ENCODE measurements at places on chromosomes 5 and 9. TPM values are rescaled to one million over a fixed set of nuclear protein-coding genes. Genes with fewer than 3 reads are reported as not detected.
A peak's percentile ranks its signal among the peaks of the same experiment; 100 is the strongest.

OCLN gene
- 0.26 TPM for total RNA-seq

GRCh38 chr9:107734256-107735013 lies 244.9 kb upstream of the KLF4 start:
- H3K36me3 ChIP-seq = no peaks in the 10 kb centered on the region
- no peak overlapping the region for H3K27ac ChIP-seq
- no peak for DNase-seq
- H3K4me1 ChIP-seq = no peaks in the 10 kb centered on the region
- no peaks in the 10 kb centered on the region for H3K27me3 ChIP-seq
- no peak overlapping the region for H3K4me3 ChIP-seq

- no peak overlapping the region for H3K4me3 ChIP-seq
- H3K27me3 ChIP-seq = no peaks in the 10 kb centered on the region
- no peaks in the 10 kb centered on the region for H3K36me3 ChIP-seq
- H3K4me1 ChIP-seq = no peaks in the 10 kb centered on the region
- DNase-seq = no peak
Observed at GRCh38 chr5:40046792-40047191, 622.0 kb upstream of the DAB2 start.

GRCh38 chr9:127147251-127147650 lies 24.8 kb upstream of the ANGPTL2 start:
- H3K36me3 ChIP-seq = no peaks in the 10 kb centered on the region
- H3K27me3 ChIP-seq = peaks cover 3% of the 10 kb centered on the region
- no peak overlapping the region for H3K4me3 ChIP-seq
- no peak for DNase-seq
- no peaks in the 10 kb centered on the region for H3K4me1 ChIP-seq
- no peak overlapping the region for H3K27ac ChIP-seq

DNA sequence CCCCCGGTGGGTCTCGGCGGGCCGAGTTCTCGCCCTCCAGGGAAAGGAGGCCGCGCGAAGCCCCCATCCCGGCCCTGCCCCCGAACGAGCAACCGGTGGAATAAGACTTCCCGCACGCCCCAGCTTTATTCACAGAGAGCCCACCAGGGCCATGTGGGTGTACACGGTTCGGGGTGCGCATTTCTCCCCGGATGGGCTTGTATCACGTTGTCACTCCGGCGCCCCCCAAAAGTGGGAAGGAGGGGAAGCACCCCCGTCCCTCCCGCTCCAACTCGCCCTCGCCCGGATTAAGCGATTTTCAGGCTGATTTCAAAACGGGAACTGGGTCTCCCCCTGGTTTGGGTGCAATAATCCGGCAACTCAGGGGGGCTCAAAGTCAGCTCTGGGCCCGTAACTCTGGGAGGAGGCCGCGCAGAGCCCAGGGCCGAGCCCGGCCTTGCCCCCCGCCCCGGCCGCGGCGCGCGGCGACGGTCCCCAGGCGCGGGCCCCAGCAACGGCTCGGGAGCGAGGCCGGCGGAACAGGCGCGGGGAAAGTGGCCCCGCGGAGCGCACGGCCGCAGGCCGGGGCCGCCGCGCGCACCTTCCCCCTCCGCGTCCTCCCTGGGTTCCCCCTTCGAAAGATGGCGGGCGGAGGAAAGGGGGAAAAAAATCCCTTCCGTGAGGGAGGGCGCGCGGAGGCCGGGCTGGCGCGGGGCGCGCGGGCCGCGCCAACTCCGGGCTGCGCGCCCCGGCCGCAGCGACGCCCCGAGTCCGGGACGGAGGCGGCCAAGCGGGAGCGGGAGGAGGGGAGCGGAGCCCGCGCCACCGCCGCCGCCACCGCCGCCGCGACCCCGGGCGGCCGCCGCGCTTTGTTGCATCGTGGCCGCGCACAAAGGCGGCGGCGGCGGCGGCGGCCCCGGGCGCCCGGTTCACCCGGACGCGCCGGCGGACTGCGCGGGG lies 644 bp downstream of the BRD3 start:
- H3K27me3 ChIP-seq = peaks cover 12% of the 10 kb centered on the region
- peak overlapping the region; percentile 87 for H3K4me3 ChIP-seq
- peaks cover 2% of the 10 kb centered on the region for H3K36me3 ChIP-seq
- peak overlapping the region; percentile 80 for H3K27ac ChIP-seq
- peaks cover 31% of the 10 kb centered on the region for H3K4me1 ChIP-seq

PCDHGA8 gene
- not detected for total RNA-seq

GRM6 gene
- not detected for total RNA-seq

DNA sequence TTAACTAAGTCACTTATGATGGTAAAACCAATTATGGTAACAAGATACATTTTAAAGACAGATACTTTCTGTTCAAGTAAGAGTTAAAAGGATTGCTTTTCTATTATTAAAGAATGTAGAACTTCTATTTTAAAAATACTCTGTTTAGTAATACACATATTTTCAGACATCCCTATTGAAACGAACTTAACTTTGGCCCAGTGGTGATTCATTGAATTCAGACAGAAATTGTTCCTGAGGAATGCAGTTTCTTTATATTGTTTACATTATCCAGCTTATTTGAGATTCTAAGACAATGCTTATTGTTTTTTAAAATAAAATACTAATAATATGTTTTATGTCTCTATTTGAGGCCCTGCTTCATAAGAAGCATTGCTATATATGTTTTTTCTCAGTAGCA lies 816.4 kb downstream of the SEMA5A start:
- H3K4me3 ChIP-seq = no peak overlapping the region
- H3K27me3 ChIP-seq = no peaks in the 10 kb centered on the region
- no peak for DNase-seq
- H3K36me3 ChIP-seq = no peaks in the 10 kb centered on the region
- no peaks in the 10 kb centered on the region for H3K4me1 ChIP-seq

SV2C gene
- not detected for total RNA-seq
